NCI-H2081 treated with DMSO at 0.1 percent for 48 hours (cell line): ENCODE measurements at places on chromosomes 16 and 17.

- DNase-seq = no peak
Observed at GRCh38 chr17:33272438-33272837, 20.7 kb downstream of the ASIC2 start.

DNA sequence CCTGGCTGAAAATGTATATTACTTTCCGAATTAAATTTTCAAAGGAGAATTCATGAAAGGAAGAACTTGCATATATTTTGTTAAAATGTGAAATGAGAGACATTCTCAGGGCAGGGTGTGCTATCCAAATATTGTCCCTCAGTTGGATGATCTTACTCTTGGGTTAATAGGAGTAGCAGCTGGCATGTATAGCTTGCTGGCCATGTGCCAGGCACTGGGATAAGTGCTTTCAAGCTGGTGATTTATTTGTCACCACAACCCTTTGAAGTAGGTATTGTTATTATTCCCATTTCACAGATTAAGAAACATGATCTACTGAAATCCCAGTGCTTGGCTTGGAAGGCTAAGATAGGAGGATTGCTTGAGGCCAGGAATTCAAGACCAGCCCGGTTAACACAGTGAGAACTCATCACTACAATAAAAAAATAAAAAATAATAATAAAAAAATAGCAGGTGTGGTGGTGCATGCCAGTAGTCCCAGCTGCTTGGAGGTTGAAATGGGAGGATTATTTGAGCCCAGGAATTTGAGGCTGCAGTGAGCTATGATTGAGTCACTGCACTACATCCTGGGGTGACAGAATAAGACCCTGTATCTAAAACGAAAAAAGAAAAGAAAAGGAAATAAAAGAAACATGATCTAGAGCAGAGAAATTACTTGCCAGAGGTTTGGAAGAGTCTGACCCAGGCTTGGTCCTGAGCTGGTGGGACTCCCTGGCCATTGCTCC lies 11.6 kb upstream of the MPHOSPH6 start:
- DNase-seq = peak; percentile 11

GRCh38 chr17:67518876-67519275 lies 141.8 kb downstream of the PITPNC1 start:
- no peak for DNase-seq

DNA sequence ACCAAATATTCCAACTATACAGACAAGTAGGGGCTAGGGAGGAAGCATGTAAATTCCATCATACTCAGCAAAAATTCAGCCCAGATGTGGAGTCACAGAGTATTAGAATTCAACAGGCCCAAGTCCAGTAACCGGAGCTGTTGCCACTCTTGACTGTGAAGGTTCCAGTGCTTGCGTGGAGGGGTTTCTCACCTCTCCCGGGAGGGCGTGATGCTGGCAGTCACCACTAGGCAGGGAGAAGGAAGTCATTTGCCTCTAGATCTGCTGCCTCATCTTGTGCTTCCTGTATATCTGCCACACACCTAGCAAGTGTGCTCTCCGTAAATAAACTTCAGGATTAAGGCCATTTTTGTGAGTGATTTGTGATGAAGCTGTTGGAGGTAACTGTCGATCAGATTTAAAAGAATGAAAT lies 1.0 kb upstream of the CKLF start:
- DNase-seq = no peak

GRCh38 chr17:78653382-78653781 lies 76.2 kb upstream of the DNAH17 start:
- no peak for DNase-seq

DNA sequence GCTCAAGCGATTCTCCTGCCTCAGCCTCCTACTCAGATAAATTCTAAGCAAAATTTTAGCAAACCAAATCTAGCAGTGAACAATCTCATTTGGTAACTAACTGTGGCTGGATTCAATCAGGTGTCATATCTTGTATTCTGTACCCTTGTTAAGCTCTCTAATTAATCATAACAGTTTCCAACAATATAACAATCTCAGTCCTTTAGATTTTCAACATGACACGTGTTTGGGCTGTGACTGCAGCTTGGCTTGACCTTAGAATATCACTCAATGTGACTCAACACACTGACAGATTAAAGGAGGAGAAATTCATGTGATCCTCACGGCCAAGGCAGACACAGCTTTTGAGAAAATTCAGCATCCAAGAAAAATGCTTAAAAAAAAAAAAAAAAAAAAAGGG lies 133.6 kb downstream of the BANP start:
- DNase-seq = no peak

DNA sequence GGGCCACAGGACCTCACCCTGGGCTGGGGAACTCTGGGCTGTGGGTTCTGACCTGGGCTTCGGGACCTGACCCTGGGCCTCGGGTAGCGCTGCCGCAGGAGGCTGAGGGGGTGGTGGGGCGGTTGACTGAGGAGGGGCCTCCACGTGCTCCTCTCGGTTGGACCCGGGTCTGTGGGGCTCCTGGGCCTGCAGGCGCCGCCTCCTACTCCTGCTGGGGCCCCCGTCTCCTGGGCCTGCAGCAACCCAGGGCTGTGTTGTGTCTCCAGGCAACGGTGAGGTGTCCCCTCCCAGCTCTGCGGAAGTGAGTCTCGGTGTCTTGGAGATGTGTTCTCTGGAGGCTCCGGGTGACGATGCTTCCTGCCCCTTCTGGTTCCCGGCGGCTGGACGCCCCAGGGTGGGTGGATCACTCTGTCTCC lies 41.5 kb upstream of the GNG13 start:
- no peak for DNase-seq
